Upper lobe of right lung (tissue), 1 donor: ENCODE measurements at places on chromosomes 7 and 10.

GRCh38 chr10:931326-932318, at the start of gene LARP4B:
LARP4B (minus strand) TSS chr10:931705; CDS start chr10:885721, 45,984 bp downstream.
- DNase-seq, result peak; percentile 99

DNA sequence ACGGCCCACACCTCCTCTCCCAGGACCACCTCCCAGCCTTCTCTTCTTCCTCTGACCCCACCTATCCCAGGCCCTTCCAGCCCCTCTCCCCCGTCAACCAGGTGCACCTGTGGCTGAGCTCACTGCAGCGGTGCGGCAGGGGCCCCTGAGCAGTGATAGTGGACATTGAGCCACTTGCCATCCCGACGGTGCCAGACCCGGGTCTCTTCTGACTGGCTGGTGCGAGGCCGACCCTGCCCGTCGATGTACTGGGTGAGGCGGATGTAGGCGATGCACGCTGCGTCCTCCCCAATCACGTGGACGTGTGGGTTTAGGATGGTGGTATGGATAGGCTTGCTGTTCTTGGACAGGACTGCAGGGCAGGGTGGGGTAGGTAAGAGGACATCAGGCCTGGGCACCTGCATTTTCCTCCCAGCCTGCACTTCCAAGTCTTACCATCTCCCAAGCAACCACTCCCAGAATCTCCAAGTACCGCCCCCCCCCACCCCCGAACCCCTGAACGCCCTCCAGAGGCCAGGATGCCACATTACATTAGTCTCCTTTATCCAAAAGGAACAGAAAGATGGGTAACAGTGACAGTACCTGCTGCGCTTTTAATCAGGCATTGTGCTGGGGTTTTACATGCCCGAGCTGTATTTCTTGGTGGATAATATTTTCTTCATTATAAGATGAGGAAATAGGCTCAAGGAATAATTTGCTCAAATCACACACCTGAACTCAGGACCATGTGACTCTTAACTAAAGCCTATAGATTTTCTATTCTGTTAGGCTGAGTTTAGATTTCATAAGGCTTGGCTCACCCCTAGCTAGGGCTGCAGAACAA, 3.7 kb upstream of the NDST2 start:
- DNase-seq, result no peak

DNA sequence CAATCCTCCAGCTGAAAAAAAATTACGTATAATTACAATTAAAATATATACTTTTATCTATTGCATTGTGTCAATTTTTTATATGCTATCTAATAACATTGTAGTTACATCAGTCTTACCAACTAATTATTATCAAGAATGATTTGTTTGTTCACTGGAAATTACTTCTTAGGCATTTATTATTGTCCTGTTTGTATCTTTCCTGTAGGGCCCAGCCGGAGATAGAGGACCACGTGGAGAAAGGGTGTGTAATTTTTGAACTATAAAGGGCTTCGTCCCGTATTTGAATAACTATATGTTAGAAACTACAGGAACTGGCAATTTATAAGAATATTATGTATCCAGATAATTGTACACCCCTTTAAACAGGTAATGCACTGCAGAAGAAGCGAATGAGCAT, 4.1 kb downstream of the COL1A2 start:
- no peak for DNase-seq

GRCh38 chr10:3898821-3899220, 113.8 kb upstream of the KLF6 start:
- no peak for DNase-seq

- no peak for DNase-seq
These were observed 8.5 kb upstream of the METTL27 start for GRCh38 chr7:73850781-73851207.
